ENCODE measurements at places on chromosomes 16 and 17.
A peak's percentile ranks its signal among the peaks of the same experiment; 100 is the strongest.

DNA sequence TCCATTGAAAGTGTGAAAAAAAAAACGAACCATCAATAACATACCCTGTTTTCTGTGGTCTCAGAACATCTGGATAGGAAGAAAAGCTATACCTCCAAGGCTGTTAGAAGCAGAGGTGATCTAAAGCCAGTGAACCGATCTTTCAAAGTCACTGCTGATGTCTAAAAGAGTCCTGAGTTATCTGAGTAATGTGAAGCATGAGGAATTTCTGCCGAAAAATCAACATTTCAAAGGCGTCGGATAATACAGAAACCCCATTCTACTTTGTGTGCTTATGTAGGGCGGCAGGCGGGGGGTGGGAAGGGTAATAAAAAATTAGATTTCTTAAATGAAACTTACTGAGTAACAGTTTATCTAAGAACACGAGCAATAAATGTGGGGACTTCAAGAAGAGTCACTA is 3.9 kb downstream of the XYLT1 start:
- DNase-seq, result no peak

DNA sequence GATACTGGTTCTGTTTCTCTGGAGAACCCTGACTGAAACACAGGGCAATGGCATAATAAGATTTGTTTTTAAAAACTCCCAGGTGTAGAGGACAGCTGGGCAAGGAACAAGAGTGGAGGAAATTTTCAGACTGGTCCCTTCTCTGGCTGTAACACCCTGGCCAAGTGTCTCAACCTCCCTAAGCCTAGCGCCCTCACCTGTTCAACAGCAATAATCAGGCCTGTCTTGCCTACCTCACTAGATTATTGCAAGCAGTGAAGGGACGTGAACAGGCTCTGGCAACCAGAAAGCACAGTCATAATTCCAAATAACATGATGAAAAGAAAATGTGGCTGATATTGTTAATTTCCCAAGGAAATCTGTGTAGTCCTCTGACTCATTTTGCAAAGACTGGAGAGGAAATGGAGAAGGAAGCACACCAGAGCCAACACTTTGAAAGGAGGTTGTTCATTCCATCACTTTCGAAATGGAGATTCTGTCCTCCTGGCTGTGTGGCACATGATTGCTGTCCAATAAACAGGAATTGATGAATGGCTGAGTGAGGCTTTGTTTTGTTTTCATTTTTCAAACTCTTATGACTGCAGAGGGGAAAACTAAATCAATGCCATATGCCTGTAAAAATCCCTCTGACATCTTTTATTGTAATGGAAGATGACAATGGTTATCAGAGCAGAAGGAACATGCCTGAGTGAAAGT is 87.5 kb upstream of the HLF start:
- no peak for DNase-seq

- no peak for DNase-seq
These were observed 9.9 kb downstream of the NXPH3 start for GRCh38 chr17:49585422-49586027.

DNA sequence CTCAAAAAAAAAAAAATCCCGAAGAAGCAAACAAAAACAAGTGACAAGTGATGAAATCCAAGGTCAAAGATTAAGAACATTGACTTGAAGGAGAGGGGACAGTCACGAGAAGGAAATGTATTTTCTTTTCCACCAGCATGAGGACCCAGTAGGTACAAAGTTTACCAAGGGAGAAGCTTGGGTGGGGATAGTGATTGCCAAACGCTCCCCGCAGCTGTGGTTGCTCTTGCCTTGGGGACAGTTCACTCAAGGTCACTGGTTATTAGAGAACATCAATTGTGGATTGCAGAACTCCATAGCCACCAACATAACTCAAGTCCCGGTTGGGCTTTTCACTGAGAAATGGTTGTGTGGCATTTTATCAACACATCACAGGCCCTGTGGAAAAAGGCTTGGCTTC is 27.0 kb downstream of the RSL1D1 start:
- peak; percentile 61 for DNase-seq

DNA sequence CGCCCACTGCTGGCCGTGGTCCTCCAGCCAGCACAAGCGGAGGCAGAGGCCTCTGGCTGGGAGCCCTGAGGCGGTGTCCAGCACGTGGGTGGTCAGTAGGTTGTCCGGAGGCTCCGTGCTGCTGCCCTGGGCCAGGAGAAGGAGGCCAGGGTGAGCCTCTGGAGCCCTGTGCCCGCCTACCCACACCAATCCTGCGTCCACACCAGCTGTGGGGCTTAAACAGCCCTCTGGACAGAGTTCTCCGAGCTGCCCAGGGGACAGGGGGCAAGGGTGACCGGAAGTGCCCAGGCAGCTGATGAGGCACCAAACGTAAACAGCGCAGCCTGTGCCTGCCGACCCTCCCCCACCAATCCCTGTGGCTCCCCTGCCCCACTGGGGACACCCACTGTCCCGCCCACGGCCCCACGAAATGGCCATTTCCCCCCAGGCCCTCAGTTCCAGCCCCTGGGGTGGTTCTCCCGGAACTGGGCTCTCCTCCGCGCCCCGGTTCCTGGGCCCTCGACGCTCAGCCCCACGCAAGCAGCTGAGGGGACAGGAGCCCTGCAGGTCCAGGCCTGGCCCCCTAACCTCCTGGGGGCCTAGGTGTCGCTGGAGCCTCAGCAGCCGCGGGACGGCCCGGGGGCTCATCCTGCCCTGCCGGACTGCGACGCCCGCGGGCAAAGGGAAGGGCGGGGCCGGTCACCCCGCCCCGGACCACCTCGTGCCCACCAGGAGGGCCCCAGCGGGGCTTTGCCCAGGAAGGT is 27.9 kb upstream of the DBNDD1 start:
- DNase-seq, result peak; percentile 80

DNA sequence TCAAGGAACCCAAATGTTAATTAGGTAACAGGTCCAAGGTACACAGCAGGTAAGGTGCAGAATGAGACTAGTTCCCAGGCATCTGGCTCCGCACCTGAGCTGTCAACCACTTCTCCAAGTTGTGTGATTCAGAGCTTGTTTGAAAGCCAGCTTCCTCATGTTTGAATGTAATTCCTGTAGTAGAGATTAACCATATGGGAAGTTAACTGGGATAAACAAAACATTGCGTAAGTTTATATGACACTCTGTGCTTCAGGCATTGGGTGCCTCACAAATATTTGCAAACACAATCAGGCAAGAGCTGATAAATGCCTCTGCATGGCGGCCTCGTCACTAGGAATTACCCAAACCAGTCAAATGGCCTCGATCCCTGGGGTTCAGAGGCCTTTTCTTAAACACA is 27.9 kb upstream of the CPHXL start:
- DNase-seq, result peak; percentile 41

DNA sequence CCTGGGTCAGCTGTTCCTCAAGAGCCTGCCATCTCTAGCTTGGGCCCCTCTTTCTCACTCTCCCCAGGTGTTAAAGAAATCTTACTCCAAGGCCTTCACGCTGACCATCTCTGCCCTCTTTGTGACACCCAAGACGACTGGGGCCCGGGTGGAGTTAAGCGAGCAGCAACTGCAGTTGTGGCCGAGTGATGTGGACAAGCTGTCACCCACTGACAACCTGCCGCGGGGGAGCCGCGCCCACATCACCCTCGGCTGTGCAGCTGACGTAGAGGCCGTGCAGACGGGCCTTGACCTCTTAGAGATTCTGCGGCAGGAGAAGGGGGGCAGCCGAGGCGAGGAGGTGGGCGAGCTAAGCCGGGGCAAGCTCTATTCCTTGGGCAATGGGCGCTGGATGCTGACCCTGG is 6.8 kb downstream of the CNP start:
- no peak for DNase-seq

GRCh38 chr16:86836503-86837129 is 258.3 kb downstream of the FOXL1 start:
- DNase-seq, result no peak

DNA sequence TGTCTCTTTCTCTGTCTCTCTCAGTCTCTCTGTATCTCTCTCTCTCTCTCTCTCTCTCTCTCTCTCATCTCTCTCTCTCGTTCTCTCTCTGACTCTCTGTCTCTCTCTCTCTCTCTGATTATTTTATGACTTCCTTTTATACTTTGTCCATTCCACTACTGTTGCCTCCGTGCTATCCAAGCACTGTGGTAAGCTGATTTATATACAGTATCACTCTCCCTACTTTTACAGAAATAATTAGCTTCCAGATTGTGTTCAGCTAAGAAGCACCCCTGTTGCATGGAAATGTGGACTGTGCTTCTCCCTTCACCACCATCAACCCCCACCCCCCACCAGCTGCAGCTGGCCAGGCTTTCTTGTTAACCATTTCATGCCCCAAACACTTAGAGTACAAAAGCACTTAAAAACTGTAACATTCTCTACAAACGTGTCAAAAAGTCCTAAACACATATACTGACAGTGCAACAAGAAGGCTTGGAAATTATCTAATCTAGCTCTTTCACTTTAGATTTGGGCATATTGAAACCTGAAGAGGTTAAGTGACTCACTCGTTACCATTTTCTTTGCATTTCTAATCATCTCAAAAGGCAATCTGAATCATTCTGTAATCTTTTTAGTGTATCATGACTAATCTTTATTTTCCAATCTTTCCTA is 11.6 kb upstream of the TMEM100 start:
- no peak for DNase-seq

DNA sequence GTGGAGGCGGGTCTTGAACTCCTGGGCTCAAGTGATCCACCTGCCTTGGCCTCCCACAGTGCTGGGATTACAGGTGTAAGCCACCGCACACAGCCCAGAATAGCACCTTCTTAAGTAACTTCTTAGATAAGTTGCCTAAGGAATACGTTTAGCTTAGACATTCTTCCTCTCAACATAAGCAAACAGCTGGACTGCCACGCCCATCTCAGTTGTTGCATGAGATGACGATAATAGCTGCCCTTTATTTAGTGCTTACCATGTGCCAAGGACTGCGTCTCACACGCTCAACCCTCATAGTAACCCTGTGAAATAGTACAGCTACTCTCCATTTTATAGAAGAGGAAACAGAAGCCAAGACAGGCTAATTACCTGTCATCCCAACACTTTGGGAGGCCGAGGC is 11.8 kb downstream of the HASPIN start:
- peak; percentile 23 for DNase-seq

- DNase-seq, result no peak
These were observed 1357.4 kb upstream of the GOT2 start for GRCh38 chr16:60091529-60091928.

- no peak for DNase-seq
These were observed 6.5 kb upstream of the RBFOX3 start for GRCh38 chr17:79617304-79617703.

- DNase-seq, result no peak
These were observed 310.1 kb downstream of the FOXL1 start for GRCh38 chr16:86888231-86889053.

DNA sequence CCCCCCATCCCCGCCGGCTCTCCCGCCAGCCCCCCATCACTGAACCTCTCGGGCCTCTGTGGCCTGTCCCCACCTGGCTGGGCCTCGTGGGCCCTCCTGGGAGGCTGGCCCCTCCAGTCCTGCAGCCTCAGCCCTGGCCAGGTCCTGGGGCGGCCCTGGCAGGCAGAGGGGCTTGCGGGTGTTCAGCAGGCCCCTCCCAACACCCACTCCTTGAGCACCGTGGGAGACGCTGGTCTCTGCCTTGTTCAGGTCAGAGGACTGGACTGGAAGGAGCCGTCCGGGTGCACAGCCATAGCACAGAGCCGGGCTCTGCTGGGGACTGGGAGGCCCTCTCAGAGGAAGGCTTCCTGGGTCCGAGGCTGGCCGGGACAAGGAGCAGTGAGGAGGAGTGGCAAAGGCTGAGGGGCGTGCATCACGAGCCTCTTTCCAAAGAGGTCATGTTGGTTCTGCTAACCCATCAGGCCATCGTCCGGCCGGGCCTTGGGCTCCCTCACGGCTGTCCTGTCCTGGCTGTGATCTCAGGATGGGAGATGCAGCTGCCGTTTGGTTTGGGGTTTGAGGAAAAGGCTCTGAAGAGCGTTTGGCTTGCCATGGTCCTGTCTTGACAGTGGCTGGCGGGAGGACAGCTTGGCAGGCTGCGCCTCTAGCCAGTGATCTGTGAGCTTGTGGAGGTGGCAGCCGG is 6.3 kb upstream of the PABPN1L start:
- DNase-seq, result no peak

- DNase-seq, result no peak
These were observed 839.6 kb upstream of the GOT2 start for GRCh38 chr16:59573528-59574271.

- DNase-seq, result no peak
These were observed 353.0 kb upstream of the ZFHX3 start for GRCh38 chr16:73400951-73401350.

DNA sequence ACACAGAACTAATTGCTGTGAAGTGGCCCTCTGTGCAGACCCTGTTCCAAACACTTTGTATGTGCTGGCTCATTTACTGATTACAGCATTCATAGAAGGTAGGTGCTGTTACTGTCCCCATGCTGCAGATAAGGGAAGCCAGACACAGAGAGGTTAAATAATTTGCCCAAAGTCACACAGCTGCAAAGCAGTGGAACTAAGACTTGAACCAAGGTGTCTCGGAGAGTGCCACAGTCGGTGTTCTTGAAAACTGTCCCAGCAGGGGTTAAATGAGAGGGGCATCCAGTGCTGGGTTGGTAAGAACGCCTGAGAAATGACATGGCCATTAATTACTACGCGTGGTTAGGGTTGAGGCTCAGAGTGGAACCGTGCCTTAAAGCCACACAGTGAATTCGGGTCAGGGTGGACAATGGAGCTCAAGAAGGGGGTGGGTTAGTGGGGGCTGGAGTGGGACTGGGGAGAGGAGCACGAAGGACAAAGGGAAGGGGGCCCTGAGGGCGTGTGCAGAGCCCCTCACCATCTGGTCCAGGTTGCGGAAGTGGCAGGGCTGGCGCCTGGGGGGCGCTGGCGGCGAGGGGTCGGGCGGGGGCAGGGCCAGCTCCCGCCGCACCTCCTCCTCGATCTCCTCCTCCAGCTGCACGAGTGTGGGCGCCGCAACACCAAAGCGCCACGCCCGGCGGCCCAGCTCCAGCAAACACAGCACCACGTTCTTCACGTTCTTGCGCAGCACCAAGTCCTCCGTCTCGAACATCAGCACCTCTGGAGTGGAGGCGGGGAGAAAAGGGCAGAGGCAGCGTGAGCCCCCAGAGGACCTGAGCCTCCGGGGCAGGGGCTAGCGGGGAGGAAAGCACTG is 3.3 kb downstream of the GAS2L2 start:
- peak; percentile 46 for DNase-seq

DNA sequence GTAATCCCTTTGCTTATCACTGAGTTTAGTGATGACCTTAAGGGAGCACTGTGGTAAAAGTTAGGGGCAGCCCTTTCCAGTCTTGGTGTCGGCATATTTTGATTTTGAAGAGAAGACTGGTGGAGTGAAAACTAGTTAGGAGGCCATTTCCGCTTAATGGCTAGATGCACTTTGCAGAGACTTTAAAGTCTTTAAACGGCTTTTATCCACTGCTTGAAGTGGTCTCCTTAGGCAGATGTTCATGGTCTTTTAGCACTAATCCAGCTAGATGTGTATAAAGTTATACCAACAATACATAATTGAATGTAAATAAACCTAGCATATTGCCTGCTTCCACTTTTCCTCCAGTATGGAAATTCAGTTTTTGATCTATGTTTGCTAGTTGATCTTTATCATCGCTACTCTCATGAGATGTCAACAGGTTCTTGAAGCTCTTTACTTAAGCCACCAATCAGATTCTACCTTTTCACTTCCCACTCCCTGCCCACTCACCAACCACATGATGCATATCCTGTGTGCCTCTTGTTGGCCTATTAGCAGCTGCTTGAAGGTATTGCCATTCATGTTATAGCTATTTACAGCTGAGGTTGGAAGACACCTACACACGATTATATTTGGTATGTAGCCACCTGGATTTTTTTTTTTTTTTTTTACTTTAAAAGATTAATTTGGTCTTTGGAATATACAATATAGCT is 132.0 kb downstream of the NLK start:
- DNase-seq, result peak; percentile 40
